ENCODE measurements at places on chromosomes 2 and 18.

GRCh38 chr2:240392948-240393830, 42.3 kb upstream of the GPC1 start:
- no peak for DNase-seq

DNA sequence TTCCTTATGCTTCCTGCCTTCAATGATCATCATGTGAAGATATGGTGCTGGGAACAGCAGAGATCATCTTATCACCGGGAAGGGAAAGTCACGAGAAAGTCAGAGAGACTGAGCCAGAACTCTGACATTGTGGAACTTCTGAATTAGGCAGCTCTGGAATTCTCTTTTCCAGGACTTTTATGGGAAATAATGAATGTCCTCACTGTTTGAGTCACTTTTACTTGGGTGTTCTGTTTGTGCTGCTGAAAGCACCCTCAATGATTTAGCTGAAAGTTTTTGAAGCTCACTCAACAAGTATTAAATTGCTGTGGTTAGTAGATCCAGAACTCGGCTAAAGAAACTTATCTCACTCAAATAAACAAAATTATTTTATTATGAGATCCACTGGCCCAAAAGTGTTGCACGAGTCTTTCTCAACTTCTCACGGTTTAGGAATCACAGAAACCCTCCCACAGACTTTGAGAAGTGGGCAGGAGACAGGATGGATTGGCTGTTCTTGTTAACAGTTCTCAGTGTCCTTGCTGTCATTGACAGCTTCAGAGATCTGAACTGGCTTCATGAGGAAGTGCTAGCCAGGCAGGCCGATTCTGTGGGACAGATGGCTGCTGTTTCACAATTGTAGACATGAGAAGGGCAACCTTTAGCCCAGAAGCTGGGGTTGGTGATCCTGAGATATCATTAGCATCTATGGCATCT, 26.4 kb upstream of the ATRAID start:
- DNase-seq, result no peak

GRCh38 chr2:118698564-118698963, 148.9 kb downstream of the EN1 start:
- no peak for DNase-seq

- no peak for DNase-seq
These were observed 3.9 kb downstream of the HEATR5B start for GRCh38 chr2:37080266-37080665.

DNA sequence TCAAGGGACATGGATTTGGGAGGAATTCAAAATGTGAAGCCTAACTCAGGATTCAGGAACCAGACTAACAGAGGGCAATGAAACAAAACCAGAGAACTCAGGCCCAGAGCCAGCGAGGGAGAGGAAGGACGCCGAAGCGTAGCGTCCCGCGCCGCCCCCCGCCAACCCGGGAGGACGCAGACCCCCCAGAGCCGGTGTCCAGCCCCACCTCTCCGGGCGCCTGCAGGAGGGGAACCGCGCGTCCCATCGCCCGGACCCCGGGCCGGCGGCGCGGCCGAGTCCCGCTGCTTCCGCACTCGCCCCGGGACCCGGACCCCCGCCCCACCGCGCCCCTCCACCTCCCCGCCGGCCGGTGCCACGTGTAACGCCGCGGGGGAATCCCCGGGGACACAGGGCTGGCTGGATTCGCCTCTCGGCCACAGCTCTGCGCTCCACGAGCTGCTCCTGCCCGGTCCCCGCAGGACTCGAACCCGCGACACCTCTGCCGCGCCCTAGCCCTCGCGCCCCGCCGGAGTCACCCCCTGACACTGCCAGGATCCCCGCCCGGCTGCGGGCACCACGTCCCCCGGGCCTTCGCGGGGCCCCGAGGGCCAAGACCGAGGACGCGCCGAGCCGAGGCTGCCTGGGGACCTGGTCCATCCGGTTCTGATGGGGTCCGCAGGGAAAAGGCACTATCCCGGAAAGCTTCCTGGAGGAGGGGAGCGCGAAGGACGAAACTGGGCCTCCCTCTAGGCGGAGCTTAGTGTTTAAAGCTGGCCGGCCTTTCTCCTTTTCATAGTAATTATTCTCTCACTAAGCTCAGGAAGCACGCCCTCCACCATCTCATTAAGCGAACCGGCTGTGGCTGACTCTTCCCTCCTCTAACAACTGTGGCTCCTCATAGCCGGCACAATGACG, 40.4 kb upstream of the FAM124B start:
- DNase-seq, result no peak

- DNase-seq, result no peak
These were observed 10.2 kb upstream of the ARHGAP28 start for GRCh38 chr18:6719098-6719846.

GRCh38 chr2:174336501-174337336, 2.0 kb downstream of the SP9 start:
- no peak for DNase-seq

GRCh38 chr18:9839853-9840252, 45.9 kb upstream of the TXNDC2 start:
- no peak for DNase-seq

- no peak for DNase-seq
These were observed 2.1 kb upstream of the PID1 start for GRCh38 chr2:229273006-229273722.

DNA sequence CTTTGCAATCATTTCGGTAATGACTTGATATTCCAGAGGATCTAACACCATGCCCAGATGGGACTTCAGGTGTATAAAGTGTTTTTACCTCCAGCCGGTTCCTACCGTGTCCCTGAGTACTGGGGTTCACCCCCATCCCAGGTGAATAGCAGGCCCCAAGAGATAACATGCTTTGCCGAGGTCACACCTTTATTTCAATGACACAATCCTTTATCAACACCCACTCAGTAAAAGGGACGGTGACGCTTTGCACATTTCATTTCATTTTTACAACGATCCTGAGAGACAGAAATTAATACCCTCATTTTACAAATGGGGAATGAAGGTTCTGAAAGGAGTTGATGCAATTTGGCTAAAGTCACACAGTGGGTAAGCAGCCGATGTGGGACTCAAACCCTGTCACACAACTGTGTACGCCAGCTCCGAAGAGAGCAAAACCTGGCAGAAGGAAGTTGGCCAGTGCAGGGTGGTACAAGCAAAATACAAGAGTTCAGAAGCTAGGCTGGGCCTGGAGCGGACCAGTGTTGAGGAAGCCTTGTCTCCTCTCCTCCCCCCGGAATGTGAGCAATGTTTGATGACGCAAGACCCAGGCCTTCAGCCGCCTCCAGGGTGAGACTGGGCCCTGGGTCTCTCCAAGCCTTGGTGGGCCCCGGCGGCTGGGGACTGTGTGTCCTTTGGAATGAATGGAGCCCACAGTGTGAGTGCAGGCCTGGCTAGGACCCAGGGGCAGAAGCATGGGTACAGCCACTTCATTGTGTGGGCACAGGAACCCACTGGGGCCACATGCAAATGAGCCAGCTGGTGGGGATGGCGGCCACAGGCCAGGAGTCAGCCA, 139.6 kb upstream of the MYCN start:
- DNase-seq, result no peak

All from T follicular helper cell (primary cell).